ENCODE measurements at places on chromosomes 2 and 18.

DNA sequence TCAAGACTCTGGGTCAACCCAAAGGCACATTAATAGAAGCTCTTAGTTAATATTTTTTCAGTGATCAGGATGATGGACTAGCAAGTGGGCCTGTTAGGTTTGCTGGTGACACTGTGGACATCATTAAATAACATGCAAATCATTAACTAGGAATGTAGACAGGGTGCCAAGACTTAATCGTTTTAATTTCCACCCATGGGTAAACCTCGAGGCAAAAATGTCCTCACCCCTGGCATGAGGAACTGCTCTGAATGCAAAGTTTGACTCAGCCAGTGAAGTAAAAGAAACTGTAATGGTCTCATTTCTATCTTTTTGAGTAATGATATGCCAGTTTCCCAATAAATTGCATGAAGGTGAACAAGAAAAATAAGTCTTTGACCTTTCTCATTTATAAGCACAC is 152.6 kb upstream of the MEX3C start:
- no peak for DNase-seq

DNA sequence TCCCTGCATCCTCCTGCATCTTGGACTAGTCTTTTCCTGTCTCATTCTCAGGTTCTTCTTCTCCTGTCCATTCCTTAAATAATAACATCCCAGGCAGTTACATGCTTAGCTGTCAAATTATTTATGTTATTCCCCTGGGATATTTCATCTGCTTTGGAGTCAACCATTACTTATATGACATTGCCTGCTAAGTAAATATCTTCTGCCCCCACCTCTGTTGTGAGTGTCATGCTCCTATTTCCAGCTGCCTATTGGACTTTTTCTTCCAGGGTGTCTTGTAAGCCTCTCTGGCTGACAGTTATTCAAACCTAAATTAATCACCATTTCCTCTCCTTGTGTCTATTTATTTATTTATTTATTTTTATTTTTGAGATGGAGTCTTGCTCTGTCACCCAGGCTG is 124.7 kb upstream of the RASGRP3 start:
- DNase-seq = no peak

- no peak for DNase-seq
Measured at GRCh38 chr18:24051031-24051947, 36.7 kb downstream of the TTC39C start.

DNA sequence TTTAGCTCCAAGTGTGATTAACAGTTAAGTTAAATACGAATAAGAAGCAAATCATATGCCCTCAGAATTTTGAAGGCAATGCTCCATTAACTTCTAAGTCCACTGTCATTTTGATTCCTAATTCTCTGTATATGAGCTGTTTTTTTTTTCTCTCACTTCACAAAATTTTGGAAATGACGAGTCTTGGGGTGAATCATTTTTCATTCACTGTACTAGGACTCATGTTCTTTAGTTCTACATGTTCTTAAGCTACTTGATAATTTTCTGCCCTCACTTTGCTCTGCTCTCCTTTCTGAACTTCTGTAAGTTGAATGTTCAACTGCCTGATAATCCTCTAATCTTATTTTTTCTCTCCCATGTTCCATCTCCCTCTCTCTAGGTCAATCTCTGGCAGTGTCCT is 141.0 kb downstream of the THADA start:
- DNase-seq = no peak

GRCh38 chr18:25621144-25621543 is 269.2 kb upstream of the ZNF521 start:
- DNase-seq = no peak

- DNase-seq = no peak
Measured at GRCh38 chr2:103525756-103526155, 763.9 kb downstream of the TMEM182 start.

- DNase-seq = no peak
Measured at GRCh38 chr2:228261546-228261945, 80.1 kb upstream of the SPHKAP start.

DNA sequence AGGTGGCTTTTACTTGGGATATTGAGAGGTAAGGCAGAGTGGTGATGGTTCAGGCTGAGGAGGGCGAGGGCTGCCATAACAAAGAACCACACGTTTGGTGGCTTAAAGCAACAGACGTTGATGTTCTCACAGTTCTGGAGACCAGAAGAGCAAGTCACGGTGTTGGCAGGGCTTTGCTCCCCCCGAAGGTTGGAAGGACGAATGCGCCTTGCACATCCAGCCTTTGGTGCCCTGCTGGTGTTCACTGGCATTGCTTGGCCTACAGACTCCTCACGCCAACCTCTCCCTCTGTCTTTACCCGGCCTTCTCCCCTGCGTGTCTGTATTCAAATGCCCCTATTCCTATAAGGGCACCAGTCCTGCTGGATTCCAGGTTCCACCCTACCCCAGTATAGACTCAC is 125.4 kb downstream of the TPO start:
- no peak for DNase-seq
